Smooth muscle cell of bladder (primary cell): ENCODE measurements at places on chromosomes 7 and 10. TPM values are rescaled to one million over a fixed set of nuclear protein-coding genes. Genes with fewer than 3 reads are reported as not detected.

APBB1IP gene
- 0.85 and 2.2 TPM in 2 replicates for total RNA-seq

GSTO2 gene
- 2.0 and 3.3 TPM in 2 replicates for total RNA-seq

PNLIPRP1 gene
- total RNA-seq = not detected in 2 replicates

SAMD9 gene
- 7.4 and 10.2 TPM in 2 replicates for total RNA-seq

EN2 gene
- total RNA-seq = under 0.01 TPM in 1 of 2 replicates, not detected in the other
